ENCODE measurements at places on chromosomes 7 and 10. TPM values are rescaled to one million over a fixed set of nuclear protein-coding genes. Genes with fewer than 3 reads are reported as not detected.

IRF5 gene
- 132 TPM for polyA plus RNA-seq

NPSR1 gene
- not detected for polyA plus RNA-seq

AGK gene
- polyA plus RNA-seq = 23.1 TPM

DPYSL4 gene
- polyA plus RNA-seq = not detected

ACSM6 gene
- not detected for polyA plus RNA-seq

NODAL gene
- polyA plus RNA-seq = not detected

CLCN1 gene
- polyA plus RNA-seq = not detected

CTNNA3 gene
- polyA plus RNA-seq = 1.0 TPM

TRIM73 gene
- 2.6 TPM for polyA plus RNA-seq

SH3PXD2A gene
- polyA plus RNA-seq = 1.2 TPM

SCRN1 gene
- polyA plus RNA-seq = 55.5 TPM

EPHA1 gene
- polyA plus RNA-seq = 0.80 TPM

C10orf67 gene
- polyA plus RNA-seq = not detected

TBX20 gene
- not detected for polyA plus RNA-seq

SLC29A4 gene
- polyA plus RNA-seq = not detected

IFIT1B gene
- not detected for polyA plus RNA-seq

Measured in IgD-negative memory B cell (primary cell).